Right kidney (tissue), 9 donors: ENCODE measurements at places on chromosomes 13 and 19.

DNA sequence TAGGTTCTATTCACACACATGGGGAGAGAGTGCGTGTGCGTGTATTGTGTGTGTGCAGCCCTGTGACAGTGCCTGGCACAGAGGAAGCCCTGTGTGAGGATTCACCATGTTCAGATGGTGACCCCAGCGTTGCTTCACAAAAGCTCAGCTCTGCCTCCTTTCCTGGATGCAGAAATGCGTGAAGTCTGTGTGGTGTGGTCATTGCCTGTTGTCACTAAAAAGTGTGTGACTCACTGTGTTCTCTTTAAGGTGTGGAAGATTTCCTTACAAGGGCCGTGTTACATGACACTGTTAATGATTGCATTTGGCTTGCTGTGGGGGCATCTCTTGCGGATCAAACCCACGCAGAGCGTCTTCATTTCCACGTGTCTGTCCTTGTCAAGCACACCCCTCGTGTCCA lies 19.5 kb upstream of the DCUN1D2 start:
- DNase-seq, result no peak

GRCh38 chr19:57231686-57232085 lies 863 bp downstream of the AURKC start:
- no peak for DNase-seq

DNA sequence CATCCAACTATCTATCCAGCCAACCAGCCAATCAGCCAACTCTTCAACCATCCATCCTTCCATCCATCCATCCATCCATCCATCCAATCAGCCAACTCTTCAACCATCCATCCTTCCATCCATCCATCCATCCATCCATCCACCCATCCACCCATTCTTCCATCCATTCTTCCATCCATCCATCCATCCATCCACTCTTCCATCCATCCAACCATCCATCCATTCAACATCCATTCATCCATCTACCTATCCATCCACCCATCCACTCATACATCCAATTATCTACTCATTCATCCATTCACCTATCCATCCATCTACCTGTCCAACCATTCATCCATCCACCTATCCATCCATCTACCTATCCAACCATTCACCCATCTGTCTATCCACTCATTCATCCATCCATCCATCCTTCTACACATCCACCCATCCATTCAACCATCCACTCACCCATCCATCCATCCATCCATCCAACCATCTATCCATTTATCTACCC lies 9.4 kb downstream of the ARHGEF18 start:
- no peak for DNase-seq

- DNase-seq, result no peak
These were observed 37.3 kb downstream of the ZAR1L start for GRCh38 chr13:32277839-32278238.

DNA sequence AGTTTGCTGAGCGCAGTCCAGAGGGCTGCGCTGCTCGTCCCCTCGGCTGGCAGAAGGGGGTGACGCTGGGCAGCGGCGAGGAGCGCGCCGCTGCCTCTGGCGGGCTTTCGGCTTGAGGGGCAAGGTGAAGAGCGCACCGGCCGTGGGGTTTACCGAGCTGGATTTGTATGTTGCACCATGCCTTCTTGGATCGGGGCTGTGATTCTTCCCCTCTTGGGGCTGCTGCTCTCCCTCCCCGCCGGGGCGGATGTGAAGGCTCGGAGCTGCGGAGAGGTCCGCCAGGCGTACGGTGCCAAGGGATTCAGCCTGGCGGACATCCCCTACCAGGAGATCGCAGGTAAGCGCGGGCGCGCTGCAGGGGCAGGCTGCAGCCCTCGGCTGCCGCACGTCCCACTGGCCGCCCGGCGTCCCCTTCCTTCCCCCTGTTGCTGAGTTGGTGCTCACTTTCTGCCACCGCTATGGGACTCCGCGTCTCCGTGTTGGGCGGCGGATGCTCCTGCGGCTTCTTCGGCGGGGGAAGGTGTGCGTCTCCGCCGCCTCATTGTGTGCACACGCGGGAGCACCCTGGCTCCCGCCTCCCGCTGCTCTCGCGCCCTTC lies 772 bp downstream of the GPC6 start:
- DNase-seq, result peak; percentile 98

DNA sequence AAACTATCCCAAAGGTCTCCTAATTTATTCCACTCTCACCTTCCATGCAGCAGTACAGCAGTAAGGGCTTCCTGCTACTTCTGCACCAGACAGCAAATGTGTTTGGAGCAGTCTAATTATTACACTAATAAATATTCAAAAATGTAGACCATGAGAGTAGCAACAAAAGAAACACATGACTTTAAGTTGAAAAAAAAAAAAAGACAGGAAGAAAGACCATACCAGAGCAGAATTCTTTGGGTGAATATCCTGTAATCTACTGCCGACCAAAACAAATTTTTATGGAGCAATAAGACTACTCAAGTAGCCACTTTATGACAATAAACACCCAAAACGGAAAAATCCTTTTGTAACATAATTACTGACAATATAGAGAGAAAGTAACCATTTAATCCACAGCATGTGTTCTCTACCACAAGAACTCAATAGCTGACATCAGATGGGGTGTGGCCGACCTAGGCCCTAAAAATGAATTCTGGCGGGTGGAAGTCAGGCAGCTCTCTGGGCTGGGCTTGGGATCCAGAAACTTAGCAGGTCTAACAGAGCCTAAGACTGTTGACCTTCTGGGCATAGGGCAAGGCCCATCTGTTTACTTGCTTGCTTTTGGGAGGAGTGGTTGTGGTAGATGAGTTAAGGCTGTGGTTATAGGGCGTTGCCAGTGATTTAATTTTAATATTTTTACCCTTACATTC lies 4.6 kb downstream of the KLF12 start:
- DNase-seq, result no peak

DNA sequence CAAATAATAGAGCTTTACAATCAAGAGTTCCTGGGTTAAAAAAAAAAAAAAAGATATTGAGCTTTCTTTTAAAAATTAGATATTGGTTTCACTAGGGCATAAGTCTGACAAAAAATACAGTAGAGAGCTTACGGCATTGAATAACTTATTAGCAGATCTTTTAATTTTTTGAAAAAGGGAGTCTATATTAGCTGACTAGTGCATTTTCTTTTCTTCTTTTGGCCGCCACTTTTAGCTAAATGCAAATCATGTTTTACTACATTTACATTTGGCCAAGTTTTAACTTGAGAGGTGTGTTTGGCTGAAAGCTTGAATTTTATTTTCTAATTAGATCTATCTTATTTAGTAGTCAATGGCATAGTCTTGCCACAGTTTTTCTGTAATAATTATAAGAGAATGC lies 43.4 kb downstream of the SPRY2 start:
- no peak for DNase-seq

DNA sequence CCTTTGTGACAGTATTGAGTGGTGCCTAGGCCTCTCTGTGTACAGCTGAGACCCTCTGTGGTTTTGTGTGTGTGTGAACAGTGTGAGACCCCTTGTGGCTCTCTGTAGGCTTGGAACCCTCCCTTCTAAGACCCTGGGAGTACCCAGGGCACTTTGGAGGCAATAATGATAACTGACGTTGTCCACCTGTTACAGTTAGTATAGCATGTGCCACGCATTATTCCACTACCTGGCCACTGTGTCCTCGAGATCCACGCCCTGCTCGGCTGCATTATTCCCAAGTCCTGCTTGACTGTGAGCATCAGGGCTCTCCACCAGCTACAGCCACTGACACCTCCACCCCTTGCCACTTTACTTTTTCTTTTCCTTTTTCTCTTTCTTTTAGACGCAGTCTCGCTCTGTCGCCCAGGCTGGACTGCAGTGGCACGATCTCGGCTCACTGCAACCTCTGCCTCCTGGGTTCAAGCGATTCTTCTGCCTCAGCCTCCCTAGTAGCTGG lies 2.0 kb downstream of the GRAMD1A start:
- DNase-seq, result no peak

DNA sequence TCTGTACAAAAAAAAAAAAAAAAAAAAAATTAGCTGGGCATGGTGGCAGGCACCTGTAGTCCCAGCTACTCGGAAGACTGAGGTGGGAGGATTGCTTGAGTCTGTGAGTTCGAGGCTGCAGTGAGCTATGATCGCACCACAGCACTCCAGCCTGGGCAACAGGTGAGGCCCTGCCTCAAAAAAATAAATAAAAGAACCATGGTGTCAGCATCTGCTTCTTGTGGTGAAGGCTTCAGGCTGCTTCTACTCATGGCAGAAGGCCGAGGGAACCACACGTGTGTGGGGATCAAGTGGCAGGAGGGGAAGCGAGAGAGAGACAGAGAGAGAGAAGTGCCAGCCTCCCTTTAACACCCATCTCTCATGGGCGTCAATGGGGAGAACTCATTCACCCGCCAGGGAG lies 13.5 kb downstream of the BCL3 start:
- DNase-seq, result no peak

GRCh38 chr13:89310943-89311672 lies 1639.9 kb downstream of the SLITRK5 start:
- no peak for DNase-seq

DNA sequence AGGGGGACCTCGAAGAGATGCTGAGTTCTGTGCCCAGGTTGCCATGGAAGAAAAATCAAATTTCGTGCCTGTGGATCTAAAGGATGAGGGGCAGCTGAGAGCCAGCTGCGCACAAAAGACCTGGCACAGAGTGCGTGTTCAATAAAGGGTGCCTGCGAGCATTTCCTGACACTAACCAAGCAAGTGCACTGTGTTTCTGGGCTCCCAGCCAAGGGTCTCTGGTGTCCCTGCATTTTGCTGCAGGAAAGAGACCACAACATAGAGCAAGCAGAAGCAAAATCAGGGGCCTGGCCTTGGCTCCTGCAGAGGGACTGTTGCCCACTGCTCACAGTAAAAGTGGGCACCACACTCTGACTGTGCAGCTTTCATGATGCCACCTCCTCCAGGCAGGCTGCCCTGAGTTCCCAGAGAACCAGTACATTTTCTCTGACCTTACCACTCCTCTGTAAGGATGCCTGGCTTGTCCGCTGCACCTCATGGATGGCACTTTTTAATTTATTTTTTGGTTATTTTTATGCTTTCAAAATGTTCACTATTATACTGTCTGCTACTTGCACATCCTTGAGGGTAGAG lies 70.8 kb upstream of the GPR12 start:
- DNase-seq, result no peak

DNA sequence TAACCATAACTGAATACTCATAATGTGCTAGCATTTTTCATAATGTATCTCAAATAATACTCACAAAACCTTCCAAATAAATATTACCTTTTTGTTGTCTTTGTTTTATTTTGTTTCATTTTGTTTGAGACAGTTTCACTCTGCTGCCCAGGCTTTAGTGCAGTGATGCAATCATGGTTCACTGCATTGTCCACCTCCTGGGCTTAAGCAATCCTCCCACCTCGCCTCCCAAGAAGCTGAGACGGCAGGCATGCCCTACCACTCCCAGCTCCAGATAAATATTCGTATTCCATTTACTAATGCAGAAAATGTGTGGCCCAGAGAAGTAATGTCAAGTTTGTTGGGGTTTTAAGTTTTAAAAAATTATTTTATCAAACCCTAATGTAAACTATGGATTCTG lies 739.1 kb downstream of the GPC5 start:
- DNase-seq, result peak; percentile 11

DNA sequence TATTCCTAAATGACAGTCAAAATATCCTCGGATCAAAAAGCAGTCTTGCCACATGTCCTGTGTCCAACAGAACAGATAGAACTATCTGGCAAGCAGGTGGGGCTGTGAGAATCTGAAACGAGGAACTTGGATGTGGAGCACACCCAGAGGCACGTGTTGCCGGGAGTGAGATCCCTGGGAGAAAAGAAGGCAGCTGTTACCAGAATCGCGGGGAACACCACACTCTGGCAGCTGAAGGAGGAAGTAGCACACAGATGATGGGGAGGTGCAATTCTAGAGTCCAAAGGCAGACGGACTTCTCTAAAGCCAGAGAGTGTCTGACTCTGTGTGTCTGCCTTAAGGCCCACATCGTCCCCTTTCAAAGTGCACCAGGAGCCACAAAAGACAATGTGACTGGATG lies 22.3 kb downstream of the SLC7A1 start:
- no peak for DNase-seq

- DNase-seq, result no peak
These were observed 2.9 kb downstream of the CYSLTR2 start for GRCh38 chr13:48656608-48657007.

- no peak for DNase-seq
These were observed 200.3 kb downstream of the LMO7 start for GRCh38 chr13:75836441-75836840.

- DNase-seq, result peak; percentile 35
These were observed at the start of gene ATP1A3 for GRCh38 chr19:41993612-41994483. Gene ATP1A3 (minus strand): TSS chr19:41994230. CDS start chr19:41994076, 154 bp downstream.

DNA sequence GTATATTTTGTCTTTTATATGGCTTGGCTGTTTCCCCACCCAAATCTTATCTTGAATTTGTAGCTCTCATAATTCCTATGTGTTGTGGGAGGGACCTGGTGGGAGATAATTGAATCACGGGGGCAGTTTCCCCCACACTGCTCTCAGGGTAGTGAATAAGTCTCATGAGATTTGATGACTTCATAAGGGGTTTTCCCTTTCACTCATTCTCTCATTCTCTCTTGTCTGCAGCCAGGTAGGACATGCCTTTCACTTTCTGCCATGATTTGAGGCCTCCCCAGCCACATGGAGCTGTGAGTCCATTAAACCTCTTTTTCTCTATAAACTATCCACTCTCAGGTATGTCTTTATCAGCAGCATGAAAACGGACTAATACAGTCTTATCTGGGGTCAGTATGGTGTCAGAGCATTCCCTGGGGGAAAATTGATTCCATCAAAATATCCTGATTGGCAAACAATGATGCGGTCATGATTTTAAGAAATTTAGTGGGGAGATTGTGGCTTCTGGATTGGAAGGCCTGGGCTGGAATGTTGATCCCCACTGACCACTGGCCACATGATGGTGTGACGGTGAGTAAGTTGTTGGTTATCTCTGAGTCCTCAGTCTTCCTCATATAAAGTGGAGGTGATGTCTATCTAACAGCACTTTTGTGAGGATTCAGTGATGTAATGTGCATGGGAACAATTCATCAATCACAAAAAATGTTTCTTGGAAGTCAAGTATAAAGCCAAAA lies 27.5 kb upstream of the ANKRD10 start:
- DNase-seq, result no peak

DNA sequence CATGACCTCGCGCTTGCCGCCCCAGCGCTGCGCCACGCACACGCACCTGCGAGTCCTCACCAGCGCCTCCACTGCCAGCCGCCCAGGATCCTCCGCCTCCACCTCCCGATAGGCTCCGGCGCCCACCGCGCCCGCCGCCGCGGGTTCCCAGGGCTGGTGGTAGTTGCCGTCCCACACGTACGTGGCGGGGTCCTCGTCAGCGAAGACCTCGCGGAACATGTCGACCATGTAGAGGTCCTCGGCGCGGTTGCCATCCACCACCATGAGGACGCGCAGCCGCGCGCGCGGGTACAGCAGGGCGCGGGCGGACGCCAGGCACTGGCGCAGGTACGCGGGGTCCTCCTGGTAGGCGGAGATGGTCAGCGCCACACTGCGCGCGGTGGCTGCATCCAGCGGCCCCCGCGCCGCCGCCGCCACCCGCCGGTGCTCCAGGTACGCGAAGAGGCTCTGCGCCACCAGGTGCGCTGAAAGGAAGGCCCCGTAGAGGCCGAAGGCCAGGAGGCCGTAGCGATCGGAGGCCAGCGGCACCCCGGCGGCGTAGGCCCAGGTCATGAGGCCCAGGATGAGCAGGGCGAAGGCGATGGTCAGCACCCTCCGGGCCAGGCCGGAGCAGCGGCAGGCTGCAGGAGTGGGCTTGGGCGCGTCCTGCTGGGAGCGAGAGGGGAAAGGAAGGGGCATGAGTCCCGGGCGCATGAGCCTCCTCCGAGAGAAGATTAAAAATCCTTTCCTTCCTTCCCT lies 4.4 kb downstream of the HAS1 start:
- DNase-seq, result peak; percentile 45
